CD4-positive, alpha-beta T cell treated with Interleukin-21 for 1 hour (primary cell): ENCODE measurements at places on chromosomes 5 and 9.
A peak's percentile ranks its signal among the peaks of the same experiment; 100 is the strongest.

DNA sequence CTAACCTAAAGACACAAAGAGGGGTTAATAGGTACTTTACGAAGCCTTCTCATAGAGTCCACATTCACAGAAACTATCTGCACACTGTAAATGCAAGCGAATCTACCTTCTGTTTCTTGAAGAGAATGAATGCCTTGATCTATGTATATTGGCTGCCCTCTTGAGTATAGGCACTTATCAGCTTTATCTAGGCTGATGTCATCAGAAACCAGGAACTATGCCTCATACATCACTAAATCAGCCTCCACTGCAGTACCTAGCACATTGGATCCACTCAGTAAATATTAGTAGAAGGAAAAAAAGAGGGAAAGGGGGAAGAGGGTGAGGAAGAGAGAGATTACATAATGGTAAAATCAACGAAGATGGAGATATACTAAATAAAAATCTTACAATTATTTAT is 477.1 kb downstream of the CAAP1 start:
- DNase-seq, result no peak

DNA sequence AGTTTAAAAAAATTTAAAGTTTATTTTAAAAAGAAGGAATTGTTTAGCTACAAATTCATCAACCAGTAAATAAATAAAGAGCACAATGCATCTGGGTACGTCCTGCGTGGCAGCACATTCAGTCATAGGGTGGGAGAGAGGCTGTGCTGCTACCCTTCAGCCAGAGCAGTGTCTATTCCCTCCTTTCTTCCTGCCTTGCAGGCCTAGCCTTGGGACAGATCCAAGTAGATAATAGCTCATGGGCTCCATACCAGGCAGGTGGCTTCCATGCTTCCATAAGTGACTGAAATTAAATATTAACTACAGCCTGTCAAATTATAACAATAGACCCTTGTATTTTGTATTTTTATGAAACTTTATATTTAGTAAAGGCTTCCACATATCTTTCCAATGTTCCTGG is 408.3 kb upstream of the RGMB start:
- no peak for DNase-seq

DNA sequence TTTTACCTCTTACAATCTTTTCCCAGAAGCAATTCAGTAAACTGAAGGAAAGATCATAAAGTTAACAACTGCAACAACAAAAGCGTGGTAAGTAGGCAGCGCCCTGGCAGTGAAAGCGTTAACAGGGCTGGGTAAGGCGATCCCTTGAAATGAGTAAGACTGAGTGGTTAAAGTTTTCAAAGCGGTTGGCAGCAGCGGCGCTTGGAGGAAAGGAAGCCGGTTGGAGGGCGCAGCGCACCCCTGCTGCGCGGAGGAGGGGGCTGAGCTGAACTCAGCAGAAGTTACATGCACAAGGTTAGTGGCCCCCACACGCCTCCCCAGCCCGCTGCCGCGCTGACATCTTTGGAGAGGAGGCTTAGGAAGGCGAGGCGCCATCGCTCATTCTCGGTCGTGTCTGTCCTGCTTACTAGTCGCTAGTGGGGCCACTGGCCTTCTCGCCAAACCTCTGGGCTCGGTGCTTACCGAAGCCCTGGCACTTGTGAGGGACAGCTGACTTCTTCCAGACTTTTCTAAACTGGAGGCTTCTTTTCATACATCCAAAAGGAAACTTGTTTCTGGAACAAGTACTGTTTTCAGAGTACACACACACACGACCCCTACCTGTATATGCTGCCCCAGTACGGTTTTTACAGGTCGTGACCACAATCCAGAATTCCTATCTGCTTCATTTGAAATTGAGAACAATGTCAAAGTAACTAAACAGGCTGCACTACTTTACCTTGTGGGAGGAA is at the start of gene SH3RF2:
Gene SH3RF2, plus strand, starts transcription at position 178 of the 731 bp plus-strand sequence. CDS start 1,351 bp downstream, outside the sequence.
- peak; percentile 6 for DNase-seq

GRCh38 chr5:38078161-38078560 is 180.2 kb upstream of the EGFLAM start:
- DNase-seq, result no peak

DNA sequence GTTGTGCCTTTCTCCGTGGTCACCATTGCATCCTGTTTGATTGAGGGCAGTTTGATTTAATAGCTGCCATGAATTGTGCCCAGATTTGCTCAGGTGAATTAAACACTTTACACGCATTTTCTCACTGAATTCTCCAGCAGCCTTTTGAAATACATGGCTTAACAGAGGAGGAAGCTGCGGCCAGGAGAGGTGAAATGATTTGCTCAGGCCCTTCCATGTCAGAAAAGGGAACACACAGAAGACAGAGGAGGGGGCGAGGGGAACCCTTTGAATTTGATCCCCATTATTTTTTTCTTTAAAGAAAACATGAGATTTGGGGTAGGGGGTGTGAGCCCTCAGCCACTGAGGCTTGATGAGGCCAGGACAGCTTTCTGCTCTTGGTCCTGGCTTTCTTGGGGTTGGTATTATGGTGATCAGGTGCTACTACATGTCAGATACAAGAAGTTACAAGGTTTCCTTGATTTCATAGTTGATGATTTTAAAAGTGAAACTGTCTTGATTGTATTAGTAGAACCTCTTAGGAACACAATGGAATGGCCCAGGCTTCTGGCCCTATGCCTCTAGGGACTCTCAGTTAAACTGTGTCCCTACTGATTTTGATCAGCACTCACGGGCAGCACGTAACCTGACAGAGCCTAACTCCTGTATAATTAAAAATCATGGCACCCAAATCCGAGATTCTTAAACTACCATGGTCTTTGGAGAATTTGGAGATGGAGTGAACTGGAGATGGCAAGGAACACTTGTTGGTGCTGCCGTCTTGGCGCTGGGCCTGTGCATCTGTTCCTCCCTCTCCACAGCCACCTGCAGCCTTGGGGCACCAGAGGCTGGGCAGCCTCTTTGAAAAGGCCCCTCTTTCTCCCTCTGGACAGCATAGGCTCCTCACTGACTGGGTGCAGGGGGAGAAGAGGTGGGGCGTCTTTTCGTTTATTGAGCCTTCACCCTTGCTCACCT is 107.9 kb downstream of the TRIO start:
- no peak for DNase-seq

GRCh38 chr5:89117124-89117644 is 234.2 kb upstream of the MEF2C start:
- no peak for DNase-seq

DNA sequence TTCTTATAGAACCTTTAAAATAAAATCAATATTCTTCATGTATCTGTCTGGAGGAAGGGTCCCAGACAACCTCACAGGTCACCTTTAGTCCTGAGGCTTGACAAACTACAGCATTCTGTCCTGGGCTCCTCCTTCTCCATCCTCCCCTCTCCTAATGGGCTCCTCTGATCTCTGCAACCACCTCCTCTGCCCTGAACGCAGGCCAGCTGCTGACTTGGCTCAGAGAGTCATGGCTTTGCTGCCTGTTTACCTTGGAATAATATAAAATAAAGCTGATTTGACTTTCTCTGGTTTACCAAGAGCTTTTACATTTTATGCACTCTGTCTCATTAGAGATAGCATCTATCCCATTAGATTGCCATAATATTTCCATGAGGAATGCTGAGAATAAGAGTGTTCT is 159.4 kb downstream of the SEMA6A start:
- DNase-seq, result no peak

GRCh38 chr9:71518045-71518827 is 250.1 kb downstream of the CEMIP2 start:
- no peak for DNase-seq

DNA sequence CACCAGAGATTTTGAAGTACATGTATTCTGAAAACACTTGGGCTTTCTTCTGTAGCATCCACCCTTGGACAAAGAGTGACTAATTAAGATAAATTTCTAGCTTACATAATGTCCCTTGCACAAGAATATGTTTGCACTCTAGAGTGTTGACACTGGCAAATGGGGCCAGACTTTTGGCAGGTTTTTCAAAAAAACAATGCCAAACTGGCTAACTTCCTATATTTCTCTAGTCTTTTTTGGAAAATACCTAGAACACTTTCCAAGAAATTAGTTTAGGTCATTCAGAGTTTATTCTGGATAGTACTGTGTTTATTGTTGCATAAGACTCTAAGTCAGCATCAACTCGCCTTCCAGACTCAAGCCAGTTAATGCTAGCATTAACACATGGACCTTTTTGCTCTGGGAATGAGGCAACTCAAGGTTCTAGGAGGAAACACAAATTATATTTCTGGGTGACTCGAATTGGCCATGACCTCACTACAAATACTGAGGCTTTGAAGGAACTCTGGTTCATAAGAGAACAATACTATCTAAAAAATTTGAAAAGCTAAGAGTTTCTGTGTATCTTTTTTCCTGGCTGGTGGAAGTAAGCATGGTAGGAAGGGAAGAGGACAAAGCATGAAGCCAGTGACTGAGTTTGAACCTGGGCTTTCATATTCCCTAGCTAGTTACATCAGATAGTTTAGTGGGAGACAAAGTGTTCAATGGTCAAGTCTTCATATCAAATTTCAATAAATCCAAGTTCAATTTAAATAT is 101.6 kb downstream of the NREP start:
- DNase-seq, result no peak

DNA sequence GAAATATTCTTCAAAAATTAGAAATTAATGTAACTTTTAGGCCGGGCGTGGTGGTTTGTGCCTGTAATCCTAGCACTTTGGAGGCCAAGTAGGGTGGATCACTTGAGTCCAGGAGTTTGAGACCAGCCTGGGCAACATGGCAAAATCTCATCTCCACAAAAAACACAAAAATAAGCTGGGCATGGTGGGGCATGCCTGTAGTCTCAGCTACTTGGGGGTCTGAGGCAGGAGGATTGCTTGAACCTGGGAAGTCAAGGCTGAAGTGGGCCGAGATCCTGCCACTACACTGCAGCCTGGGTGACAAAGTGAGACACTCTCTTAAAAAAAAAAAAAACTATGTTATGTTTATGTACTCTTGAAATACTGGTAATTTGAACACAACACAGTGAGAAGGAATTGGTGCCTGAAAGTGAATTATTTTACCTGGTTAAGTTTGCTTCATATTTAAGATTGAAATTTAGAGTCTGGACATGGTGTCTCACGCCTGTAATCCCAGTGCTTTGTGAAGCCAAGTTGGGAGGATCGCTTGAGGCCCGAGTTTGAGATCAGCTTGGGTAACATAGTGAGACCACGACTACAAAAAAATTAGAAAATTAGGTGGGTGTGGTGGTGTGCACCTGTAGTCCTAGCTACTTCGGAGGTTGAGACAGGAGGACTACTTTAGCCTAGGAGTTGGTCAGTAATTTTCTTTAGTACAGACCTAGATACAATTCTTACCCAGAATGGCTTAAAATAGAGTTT is 15.0 kb downstream of the ARRDC3 start:
- no peak for DNase-seq

GRCh38 chr5:1504617-1505016 is 19.1 kb downstream of the LPCAT1 start:
- no peak for DNase-seq

GRCh38 chr5:151173711-151174611 is 16.4 kb upstream of the ANXA6 start:
- no peak for DNase-seq

GRCh38 chr5:63919763-63920478 is 42.3 kb downstream of the HTR1A start:
- DNase-seq, result no peak

GRCh38 chr9:82720515-82720914 is 342.4 kb downstream of the RASEF start:
- DNase-seq, result no peak

DNA sequence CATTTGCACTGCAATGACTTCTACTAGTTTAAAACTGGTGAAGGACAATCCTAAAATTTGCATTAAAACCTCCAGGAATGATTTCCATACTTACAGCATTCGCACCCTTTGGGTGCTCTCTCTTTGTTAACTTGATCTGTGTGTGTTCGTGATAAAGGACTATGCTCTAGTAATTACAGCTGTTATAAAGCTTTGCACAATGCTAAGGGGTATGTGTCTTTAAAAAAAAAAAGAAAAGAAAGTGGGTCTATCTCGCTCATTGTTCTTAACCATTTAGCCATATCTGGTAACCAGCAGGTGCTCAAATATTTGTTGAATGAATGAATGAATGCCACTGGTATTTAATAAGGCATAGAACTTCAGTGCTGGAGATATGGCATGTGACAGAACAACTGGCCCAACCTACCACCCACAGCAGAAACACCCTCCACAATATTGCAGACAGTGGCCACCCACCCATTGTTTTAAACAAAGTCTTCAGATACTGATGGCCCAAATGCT is 8.7 kb downstream of the TRIM36 start:
- no peak for DNase-seq

DNA sequence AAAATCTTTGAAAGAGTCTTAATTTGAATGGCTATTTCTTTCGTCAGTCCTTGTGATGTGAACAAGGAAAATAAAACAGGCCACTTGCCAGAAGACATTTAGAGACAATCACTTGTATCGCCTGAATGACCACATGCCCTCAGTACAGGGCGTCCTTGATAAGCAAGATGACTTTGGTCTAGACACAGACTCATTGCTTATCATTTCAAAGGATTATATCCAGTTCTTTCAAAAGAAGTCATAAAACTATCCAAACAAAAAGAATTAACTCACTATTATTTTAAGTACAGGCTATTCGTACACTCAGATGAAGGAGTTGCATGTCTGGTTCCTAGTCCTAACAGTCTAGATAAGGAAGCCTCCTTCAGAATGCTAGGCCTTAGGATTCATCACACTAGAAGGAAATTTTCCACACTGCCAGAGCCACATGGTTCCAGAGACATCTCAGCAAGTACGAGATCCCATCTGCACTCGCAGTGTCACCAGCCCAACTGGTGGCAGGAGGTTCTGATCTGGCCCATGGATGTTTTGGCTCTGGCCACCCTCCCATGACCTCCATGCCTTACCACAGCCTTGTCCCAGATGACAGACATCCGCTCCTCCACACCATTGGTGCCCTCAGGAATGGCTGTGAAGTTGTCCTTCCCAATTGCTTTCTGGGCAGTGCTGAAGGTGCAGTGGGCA is 109.6 kb downstream of the DPYSL3 start:
- DNase-seq, result no peak

DNA sequence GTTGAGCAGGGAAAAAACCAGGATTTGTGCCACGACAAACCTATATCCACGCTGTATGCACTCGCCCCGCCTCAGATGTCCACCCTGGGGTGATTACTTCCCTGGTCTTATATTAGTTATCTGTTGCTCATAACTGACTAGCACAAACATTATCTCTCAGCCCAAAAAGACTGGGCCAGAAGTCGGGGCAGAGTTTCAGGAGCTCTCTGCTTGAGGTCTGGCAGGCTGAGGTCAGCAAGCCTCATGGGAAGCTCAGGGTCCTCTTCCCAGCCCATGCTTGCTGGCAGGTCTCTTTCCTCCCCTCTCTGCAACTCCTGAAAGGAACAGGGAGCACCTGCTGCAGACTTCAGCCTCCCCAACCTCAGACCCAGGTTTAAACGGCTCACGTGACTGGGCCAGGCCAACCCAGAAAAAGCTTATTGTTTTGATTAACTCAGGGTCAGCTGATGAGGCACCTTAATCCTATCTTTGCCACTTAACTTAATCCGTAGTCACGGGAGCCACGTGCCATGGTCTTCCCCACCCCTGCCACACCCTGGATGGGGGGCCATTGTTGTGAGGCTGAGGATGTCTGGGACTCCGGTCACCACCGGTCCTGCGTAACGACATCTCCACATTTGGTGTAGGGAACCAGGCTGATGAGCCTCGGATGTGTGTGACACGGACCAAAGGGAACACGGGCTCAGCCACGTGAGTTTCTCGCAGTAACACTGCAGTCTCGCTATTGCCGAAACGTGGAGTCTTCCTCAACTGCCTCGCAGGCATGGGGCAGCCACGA is 123.7 kb upstream of the IRX4 start:
- no peak for DNase-seq
